ENCODE measurements at places on chromosomes 3 and 15. TPM values are rescaled to one million over a fixed set of nuclear protein-coding genes. Genes with fewer than 3 reads are reported as not detected.

The SYNPR gene
- polyA plus RNA-seq = not detected

- no peak for DNase-seq
Measured at GRCh38 chr3:61582846-61583245, 21.5 kb downstream of the PTPRG start.

The SCN11A gene
- polyA plus RNA-seq = 0.04 TPM

DNA sequence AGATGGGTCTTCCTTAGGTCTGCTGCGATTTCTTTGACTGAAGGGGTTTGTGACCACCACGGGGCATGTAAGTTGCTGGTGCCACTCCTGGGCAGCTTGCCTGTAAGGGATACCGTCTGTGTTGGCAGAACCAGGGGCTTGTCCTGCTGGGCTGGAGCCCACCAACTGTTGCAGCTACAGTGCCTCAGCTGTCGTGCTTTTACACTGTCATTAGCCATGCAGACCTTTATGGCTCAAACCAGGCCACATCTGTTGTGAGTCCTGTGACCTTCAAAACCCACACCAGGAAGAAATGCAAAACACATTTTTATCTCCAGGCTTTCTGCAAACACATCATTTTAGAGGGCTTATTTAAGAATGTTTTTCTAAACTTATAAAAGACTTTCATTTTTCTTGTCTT lies 168.7 kb downstream of the PTPRG start:
- no peak for DNase-seq

The GP9 gene
- 0.04 TPM for polyA plus RNA-seq
